ENCODE measurements at places on chromosomes 6 and 20.

GRCh38 chr6:127547215-127547614 lies 28.1 kb upstream of the MTCL3 start:
- no peak for DNase-seq

GRCh38 chr20:49980140-49981008 lies 2.4 kb upstream of the SNAI1 start:
- no peak for DNase-seq

GRCh38 chr6:134422426-134423231 lies 104.7 kb upstream of the SGK1 start:
- DNase-seq = peak; percentile 99

GRCh38 chr6:166687879-166688205 lies 60.8 kb upstream of the RPS6KA2 start:
- DNase-seq = no peak

DNA sequence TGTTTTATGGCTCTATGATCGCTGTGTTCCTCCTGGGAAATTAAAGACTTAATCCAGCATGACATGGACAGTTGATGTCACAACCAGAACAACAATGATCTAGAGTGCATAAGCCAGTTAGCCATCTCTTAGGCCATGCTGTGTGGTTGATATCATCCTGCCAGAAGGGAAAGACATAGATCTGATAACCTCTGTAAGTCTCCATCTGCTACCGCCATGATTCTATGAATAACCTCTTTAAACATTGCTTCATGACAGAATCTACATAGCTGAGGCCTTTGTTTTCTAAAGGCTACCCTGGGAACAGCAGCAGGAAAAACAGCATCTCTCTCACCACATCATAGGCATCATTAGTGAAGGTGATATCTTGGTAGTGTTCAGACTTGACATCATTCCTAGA lies 117.6 kb upstream of the PHACTR1 start:
- no peak for DNase-seq

DNA sequence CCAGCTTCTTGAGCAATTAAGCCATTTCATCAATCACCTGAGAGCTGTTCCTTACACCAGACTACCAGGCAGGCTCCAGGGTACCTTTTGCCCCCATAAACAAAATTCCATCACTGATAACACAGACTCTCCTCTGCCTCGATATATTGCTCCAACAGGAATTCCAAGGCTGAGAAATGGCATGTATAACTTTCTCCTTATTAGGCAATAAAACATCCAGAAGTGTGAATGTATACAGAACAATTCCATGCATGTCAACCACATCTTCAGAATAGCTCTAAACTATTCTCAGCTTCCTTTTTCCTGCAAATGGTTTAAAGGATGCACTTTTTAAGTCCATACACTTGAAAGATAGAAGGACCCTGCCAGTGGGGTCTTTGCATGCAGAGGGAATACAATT lies 73.8 kb downstream of the EDN3 start:
- DNase-seq = peak; percentile 87

GRCh38 chr20:23149623-23150279 lies 63.6 kb upstream of the CD93 start:
- no peak for DNase-seq

DNA sequence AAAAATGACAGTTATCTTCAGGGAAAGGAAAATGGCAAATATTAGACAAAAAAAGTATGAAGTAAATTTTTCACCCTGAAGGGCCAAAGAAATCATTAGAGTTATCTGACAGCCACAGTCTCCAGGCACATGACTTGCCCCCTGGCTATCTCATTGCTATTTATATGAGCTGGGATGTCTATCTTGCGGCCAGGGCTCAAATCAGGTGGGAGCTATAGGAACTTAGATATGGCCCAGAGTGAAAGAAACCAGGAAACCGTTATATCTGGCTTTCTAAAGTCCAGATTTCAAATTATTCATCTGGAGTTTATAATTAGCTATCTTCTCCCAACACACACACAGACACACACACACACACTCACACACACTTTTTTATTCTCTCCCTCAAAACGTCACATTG lies 135.3 kb upstream of the EEF1E1 start:
- DNase-seq = no peak

GRCh38 chr6:23659125-23659524 lies 466.9 kb upstream of the NRSN1 start:
- DNase-seq = peak; percentile 18

DNA sequence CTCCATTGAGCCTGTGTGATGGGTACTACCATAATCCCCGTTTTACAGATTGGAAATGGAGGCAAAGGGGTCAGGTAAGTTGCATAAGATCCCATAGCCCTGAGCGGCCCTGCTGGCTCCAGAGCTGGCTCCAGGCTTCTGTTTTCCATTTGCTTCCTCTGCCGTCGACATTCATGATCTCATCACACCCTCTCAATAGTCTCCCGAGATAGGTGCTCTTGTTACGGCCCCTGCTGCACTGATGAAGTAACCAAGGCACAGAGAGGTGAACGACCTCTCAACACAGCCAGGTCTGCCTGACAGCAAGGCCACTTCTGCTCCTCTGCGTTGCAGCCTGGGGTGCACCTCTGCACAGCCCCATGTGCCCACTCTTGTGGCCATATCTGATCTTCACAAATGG lies 16.9 kb downstream of the CDH22 start:
- no peak for DNase-seq

DNA sequence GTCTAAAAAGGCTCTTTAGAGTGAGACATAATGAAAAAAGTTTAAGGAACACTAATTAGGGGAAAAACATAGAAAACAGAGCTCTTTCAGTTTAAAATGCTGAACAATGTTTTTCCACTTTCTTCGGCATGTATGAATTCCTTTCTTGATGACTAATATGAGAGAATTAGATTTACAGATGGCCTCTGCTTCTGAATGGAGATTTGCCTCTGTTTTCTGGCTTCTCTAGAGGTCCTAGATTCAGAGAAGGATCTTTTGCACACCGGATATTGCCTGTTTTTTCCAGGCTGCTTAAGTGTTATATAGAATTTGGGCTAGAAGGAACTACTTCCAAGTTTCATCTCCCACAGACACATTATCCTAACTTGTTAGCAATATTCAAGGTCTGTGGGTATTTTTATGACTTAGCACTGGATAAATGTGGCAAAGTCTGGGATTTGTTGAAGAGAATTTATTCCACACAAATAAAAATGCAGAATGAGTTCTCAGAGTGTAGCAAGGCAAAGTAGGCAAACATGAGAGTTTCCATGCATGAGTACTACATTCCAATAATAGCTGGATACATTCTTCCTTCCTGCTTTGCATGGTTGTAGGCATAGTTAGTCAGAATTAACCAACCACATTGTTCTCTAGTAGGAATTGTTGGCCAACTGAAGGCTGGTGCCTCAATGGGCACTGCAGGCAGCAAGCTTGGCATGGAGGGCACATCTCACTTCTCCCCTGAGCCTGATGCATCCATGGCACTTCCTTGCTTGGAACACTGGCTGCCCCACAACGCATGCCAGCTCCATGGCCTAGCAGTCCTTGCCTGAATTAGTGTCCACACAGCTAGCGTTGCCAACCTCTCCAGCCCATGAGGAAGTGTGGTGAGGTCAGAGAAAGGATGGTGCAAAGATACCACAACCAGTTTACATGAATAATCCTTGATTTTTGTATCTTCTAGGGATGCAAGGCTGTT lies 224.2 kb downstream of the CLIC5 start:
- peak; percentile 70 for DNase-seq

DNA sequence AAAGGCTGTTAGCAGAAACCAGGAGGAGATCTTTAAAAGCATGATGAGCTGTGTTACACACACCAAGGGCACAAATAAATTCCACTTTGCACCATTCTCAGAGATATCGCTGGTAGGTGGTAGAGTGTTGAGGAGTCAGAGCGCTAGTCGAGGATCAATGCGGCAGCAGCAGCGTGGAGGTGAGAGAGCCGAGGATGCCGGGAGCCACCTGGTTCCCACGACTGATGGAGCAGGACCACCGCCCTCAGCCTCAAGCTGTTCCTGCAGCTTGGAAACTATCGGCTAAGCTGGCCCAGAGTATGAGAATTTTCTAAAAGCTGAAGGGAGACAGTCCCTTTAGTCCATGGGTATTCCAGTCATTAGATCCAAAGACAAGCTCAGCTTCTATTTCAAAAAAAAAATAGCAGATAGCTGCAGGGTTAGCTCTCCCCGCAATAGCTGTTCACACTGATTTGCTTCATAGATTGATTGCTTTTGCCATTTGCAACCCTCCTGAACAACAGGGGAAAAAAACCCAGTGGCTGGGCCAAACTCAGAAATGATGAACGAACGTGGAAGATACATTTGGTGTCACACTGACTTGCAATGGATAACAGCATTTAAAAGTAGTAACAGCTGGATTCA lies 106.2 kb downstream of the LCA5 start:
- DNase-seq = no peak

- DNase-seq = no peak
Measured at GRCh38 chr20:64000906-64001305, 20.0 kb downstream of the PRPF6 start.

GRCh38 chr20:47784599-47785310 lies 526 bp downstream of the SULF2 start:
- DNase-seq = no peak

DNA sequence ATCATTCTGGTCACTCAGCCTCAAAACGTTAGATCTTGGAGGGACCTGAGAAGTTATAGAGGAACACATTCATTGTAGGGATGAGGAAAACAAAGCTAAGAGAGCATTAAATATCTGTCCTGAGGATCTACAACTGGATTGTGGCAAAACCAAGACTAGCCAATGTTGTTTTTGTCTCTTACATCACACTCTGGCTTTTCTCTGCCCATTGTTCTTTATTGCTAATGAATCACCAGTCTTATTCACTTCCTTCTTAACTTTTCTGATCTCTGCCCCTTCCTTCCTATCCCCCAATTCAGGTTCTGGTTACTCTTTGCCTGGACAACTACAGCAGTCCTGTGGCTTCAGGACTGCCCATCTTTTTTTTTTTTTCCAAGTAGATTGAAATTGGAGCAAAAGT lies 57.0 kb upstream of the PREP start:
- no peak for DNase-seq

GRCh38 chr6:133128191-133128590 lies 113.0 kb upstream of the EYA4 start:
- no peak for DNase-seq

DNA sequence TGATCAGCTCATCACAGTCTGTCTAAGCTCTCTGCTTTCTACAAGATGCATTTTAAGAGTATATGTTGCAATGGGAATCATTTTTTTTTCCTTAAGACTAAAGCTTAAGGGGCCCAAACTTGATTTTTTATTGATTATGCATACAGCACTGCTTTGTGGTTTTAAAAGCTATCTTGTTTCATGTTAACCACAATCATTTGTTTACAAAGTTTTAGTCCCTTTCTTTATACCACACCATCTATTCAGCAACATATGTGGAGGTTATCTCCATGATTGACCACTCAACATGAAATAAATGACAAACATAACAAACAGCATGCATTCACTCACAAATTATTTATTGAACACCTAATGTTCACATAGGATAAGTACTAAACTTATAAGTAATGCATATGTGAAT lies 119.1 kb downstream of the FHL5 start:
- no peak for DNase-seq

GRCh38 chr6:19219931-19220330 lies 617.2 kb upstream of the ID4 start:
- DNase-seq = no peak

DNA sequence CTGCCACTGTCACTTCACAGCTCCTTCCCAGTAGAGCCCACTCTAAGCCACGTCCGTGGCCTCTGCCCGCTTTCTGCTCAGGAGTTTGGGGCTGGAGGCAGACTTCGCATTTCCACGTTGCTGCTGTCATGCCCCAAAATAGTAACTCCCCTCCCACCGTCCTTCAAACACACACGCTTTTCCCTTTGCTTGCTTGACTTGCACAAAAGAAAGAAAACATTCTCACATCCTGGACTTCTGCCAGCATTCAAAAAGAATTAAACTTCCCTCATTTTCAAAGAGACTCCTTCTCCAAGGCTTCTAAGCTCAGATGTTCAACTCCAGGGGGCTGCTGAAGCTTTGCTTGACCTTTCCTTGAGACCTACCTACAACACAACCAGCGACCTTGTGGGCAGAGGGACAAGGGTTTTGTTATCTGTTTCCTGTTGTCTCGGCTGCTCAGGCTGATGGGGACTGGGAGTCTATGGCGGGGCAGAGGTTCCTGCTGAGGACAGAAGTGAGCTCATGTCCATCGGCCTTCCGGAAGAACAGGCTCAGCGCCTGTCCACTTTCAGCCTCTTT lies 263.8 kb upstream of the FOXQ1 start:
- no peak for DNase-seq

GRCh38 chr20:40283689-40284088 lies 405.3 kb downstream of the MAFB start:
- DNase-seq = no peak

- DNase-seq = no peak
Measured at GRCh38 chr6:42766163-42766670, 15.6 kb upstream of the BICRAL start.

DNA sequence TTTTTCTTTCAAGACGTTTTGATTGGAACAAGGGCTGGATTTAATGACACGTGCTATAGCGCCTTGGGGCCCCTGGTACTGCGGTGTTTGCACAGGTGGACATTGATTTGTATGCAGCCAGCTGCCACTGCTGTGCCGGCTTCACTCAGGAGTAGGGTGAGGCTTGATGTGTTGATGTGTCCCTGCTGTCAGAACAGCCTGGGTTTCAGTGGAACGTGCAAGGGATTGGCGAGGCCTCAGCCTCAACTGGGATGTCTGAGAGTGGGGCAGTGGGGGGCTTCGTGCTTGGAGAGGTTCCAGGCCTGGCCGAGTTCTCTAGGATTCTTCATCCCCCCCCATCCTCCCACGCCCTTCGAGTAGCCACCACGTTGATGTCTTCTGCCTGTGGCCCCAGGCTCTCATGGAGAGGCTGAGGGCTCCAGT lies 23.0 kb downstream of the PYGB start:
- no peak for DNase-seq

DNA sequence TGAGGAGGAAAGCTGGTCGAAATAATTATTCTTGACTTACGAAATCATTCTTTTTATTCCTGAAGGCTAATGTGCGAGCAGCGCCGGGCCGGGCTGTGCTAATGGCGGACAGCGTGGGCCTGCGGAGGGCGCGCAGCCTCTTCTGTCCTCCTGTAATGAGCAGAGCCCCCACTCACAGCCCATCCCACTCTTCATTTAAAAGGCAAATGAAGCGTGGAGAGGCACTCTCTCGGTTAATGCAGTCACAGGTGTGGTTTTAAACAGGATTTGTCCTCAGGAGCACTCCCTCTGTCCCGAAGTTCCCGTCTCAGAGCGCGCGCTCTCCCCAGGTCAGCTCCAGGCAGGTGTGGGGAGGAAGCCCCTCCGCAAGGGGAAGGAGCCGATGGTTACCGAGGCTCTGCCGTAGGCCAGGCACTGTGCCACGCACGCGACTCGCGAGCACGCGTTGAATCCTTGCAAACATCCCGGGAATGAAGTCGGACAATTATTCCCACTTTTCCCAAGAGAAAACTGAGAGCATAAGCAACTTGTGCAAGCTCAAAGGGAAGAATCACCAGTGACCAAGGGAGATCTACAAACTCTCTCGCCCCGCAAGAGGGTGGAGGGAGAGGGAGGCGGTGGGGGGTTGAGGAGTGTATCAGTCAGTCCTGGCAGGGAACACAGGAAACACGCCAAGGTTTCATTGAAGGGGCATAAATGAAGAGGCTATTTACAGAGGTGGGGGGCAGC lies 35.5 kb upstream of the ZFAND3 start:
- DNase-seq = no peak

Data from fibroblast of skin of left quadriceps (primary cell).